ENCODE measurements at places on chromosomes 16 and 17.

GRCh38 chr17:57311281-57312216, 55.2 kb downstream of the MSI2 start:
- no peak for DNase-seq

GRCh38 chr17:83154311-83155127, 75.1 kb downstream of the METRNL start:
- DNase-seq = no peak

- DNase-seq = no peak
Measured at GRCh38 chr16:75238132-75238852, 13.1 kb downstream of the BCAR1 start.

GRCh38 chr17:58333736-58334207, 5.2 kb upstream of the TSPOAP1 start:
- no peak for DNase-seq

DNA sequence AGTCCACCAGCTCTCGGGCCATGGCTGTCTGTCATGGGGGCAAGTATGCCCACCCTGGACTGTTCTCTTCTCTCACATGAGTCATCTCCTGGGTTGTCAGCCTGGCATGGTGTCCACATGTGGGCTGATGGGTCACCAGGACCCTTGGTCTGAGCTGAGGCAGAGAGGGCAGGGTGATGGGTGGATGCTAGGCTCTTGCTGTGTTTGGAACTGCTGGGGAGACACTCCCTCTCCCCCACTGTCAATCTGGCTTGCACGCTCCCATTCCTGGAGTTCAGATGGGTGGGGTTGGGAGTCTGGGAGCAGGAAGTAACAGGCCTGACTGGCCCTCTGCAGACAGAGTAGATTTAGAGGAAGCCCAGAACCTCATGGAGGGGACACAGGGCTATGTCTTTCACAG, 28.9 kb downstream of the KSR1 start:
- DNase-seq = no peak

DNA sequence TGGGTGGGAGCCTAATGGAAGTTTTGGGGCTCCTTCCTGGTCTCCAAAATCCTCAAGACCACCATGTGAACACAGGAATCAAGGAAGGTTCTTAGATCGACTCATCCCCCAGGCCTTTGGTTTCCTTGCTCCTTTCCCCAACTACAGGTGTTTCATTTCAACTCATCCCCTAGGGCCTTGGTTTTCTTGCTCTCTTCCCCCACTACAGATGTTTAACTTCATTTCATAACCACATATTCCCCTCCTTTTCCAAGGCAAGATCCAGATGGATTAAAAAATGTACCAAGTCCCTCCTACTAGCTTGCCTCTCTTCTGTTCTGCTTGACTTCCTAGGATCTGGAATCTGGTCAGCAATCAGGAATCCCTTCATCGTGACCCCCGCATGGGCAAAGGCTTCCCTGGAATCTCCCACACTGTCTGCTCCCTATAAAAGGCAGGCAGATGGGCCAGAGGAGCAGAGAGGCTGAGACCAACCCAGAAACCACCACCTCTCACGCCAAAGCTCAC, at the start of gene CCL11:
CCL11 (plus strand) TSS at position 457 of the 507 bp plus-strand sequence. CDS start 67 bp downstream, outside the sequence.
- DNase-seq = no peak

- no peak for DNase-seq
Measured at GRCh38 chr17:49148171-49148570, 15.6 kb downstream of the B4GALNT2 start.

DNA sequence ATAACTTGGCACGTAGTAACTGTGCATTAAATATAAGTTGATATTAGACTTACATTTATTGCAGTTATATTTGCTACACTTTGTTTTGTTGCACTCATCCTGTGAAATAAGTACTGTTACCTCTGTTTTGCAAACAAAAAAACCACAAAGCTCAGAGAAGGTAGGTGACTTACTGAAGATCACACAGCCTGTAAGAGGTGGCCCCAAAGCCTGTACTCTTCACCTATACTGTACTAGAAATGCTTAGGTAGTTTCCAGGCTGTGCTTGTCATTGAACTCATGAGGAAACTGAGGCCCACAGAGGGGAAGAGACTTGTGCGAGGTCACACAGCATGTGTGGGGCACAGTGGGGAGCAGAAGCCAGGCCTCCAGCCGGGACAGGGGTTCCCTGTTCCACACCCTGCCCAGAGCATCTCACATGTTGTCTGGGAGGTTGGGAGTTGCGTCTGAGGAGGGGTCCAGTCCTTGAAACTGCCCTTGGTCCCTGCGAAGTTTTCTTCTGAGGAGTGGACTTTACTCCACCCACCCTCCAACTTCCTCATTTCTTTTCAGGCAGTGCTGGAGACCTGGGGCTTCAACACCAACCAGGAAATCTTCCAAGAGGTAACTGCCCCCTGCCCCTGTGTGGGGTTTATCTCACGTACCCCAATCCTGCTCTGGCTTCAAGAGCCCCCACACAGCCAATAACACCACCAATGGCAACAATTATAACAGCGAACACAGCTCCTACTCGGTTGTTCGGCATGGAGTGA, 13.0 kb downstream of the CETP start:
- DNase-seq = no peak

- no peak for DNase-seq
Measured at GRCh38 chr16:339680-340079, 12.8 kb downstream of the AXIN1 start.

DNA sequence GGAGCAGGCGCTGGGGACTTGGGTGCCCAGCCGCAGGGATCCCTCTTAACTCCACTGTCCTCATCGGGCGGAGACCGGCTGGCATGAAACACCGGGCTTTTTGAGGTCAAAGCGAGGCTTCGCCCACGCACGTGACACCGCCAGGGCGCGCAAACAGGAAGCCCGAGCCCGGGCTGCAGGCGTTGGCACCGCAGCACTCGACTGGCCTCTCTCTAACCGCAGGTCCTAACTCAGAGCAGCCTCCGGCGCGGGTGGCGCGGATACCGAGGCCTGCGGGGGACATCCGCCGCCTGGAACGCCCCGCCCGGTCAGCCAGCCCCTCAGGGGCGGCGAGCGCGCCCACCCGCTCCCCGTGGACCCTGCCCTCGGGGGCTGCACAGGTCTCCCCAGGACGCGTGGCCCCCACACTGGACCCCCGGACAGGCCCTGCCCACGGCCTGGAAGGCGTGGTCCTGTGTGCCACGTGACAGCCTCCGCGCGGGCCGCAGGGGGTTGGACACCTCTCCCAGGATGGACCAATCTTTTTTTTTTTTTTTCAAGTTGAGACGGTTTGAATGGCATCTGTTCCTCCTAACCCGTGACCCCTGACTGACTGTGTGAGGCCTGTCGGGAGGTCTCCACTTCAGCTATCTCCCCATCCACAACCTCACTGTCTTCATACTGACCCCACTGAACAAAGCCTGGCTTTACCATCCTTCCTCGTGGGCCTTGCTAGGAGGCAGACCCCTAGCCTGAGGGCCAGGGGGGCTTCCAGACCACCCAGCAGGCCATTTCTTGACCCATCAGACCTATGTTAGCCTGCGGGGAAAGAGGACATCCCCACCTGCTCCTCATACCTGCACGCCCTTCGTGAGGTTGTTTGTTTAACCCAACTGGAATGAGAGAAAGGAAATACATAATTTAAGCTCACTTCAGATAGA, 8.4 kb upstream of the SLC47A2 start:
- DNase-seq = peak; percentile 36

DNA sequence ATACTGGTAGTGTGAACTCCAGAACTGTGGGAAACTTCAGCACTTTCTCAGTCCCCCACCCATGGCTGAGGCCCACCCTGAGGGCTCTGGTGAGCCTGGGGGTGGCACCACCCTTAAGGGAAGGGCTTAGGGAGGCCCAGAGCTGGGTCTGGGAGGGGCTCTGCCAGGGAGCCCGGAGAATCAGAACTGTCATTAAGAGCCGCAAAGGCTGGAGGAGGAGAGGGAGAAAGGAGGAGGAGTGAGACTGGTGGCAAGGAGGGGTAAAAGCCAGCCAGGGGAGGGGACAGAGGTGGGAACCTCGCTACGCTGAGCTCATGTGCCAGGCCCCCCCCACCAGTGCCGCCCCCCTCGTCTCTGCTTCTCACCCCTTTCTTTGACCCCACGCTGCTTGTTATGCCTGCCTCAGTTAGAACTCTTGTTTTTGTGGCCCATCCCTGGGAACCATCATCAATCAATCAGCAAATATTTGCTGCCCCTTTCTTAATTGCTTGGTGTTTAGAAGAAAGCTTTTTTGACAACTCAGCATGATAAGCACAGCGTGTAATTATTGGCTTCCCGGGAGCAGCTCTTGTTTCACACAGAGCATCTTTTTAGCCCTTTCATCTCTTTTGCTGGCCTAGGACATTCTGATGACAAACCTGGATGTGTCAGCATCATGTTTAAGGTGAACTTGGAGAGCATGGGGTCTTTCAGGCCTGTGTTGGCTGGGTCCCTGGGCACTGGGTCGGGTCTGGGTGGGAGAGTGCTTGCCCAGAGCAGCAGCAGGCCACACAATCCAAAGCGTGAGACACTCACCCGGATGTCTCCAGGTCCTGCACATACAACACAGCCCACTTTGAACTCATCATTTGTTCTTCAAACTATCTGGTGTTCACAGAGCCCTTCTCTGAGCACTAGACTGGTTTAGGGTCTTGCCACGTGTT, 77.7 kb downstream of the NETO2 start:
- DNase-seq = no peak

GRCh38 chr16:72066747-72067146, 3.7 kb downstream of the HPR start:
- DNase-seq = no peak

GRCh38 chr17:58242171-58242784, 3.9 kb downstream of the LPO start:
- no peak for DNase-seq

GRCh38 chr16:29719063-29719462, 26.7 kb downstream of the C16orf54 start:
- no peak for DNase-seq

DNA sequence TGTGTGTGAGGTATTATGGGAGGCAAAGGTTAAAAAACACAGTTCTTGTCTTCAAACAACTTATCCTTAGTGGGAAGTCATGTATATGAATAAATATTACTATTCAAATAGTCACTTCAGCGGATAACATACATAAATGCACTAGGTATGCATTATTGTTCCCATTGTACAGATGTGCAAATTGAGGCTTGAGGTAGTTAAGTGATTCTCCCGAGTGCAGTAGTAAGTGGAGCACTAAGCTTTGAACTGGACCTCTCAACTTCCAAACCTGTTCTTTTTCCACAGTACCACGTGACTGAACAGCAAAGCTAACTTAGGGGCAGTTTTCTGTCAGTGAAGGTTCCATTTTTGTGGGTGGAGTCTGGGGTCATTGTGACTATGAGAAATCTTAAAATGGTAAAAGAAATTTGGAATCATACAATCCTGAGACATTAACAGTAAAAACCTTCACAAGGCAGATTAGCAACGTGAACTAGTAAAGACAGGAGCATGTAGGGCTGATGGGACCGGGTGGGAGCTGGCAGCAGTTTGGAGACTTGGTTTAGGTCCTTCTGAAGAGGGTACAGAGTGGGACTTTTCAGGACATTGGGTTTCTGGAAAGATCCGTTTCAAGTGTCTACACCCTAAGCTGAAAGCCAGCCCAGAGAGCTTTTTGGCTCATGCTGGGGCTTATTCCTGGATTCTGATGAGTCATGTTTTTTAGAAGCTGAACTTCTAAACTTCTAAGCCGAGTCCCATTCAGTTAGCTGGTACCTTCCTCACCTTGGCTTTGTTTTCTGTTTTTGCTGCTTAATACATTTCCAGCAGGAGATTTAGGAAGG, 204.9 kb downstream of the PRKCA start:
- no peak for DNase-seq

DNA sequence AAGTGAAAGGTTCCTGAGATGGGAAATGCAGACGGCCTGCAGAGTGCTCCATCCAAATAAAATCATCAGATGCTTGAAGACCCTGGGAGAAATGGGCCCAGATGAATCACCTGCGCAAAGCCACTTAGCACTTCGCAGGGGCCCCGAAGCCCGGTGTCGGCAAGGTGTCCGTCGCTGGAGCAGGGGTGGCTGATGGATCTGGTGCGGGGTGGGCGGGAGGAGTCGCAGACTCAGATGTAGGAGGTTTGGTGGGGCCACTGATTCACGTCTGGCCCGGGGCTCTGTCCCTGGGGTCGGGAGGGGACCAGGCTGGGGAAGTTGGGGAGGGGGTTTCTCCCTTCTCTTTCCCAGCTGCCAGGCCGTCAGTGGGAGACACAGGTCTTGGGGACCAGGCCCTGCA, 21.6 kb upstream of the SSTR5 start:
- no peak for DNase-seq
